ENCODE measurements at places on chromosomes 1 and 21.

DNA sequence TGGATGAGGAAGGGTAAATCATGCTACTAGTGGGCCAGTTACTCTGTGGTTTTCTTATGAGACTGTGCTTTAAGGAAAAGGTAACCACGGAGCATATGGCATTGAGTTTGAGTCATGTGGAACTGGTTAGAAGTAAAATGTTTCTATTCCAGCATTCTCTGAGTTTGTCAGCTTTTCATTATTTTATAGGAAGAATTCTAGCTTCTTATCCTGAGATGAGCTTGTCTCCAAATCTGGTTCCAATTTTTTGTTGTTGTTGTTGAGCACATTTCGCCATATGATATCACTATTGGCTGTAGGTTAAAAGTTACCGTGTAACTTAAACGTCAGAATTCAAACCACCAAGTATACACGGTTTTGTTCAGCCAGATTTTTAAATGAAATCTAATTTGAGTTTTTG is 69.9 kb downstream of the ATF6 start:
- DNase-seq, result no peak

GRCh38 chr1:228405979-228406228 is 731 bp downstream of the TRIM11 start:
- no peak for DNase-seq

- DNase-seq, result no peak
These were observed 5.5 kb upstream of the RNF223 start for GRCh38 chr1:1079408-1080121.

GRCh38 chr1:150544204-150544603 is 5.0 kb upstream of the ADAMTSL4 start:
- no peak for DNase-seq

DNA sequence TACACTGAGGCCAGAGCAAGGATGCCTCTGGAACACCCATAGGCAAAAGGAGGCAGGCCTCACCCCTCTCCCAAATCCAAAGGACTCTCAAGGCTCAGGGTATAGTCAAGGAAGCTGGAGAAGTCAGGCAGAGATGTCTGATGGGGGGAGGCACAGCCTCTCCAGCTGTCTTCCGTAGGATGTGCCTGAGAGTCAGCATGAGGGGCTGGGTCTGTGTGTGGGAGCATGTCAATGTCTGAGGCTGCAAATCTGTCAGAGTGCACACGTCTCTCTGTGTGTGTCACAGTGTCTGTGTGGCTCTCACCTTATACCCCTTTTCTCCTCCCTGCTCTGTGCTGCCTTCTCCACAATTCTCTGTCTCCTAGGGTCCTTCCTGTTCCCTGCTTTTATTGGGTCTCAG is 4.0 kb downstream of the HPCAL4 start:
- no peak for DNase-seq

DNA sequence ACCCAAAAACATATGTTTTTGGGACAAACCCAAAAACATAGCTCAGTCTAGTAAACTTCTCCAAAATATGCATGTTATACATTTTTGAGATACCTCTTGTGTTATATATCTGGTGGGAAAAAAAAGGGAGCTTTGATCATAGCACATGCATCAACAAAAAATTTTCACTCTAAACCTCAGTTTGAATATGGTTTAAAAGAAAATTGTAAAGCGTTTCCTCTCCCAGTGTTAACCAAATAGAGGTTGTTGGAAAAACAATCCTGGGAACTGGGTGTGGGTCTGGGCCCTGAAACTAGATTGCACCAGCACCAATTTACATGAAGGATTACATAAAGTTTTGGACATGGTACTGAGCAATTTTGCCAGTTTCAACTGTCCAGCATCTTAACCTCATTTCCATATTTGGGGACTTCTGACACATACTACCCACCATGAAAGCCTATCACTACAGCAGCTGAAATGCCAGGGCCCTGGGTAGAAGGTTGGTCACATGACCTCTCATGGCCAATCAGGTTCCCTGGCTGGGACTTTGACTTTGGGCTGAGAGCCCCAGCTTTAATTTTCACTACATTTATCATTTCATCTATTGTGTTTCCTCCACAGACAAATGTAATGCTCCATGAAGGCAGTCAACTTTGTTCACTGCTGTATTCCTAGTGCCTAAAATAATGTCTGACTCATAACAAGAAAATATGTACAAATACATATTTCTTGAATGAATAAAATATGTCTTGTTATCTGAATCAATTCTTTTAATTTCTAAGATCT is 150.7 kb downstream of the SETD4 start:
- DNase-seq, result no peak

- no peak for DNase-seq
These were observed 57.7 kb downstream of the UBE2T start for GRCh38 chr1:202283991-202284390.

- no peak for DNase-seq
These were observed 24.5 kb upstream of the TSPAN2 start for GRCh38 chr1:115113766-115114165.

- DNase-seq, result no peak
These were observed 47.3 kb downstream of the DISP3 start for GRCh38 chr1:11526071-11526895.

DNA sequence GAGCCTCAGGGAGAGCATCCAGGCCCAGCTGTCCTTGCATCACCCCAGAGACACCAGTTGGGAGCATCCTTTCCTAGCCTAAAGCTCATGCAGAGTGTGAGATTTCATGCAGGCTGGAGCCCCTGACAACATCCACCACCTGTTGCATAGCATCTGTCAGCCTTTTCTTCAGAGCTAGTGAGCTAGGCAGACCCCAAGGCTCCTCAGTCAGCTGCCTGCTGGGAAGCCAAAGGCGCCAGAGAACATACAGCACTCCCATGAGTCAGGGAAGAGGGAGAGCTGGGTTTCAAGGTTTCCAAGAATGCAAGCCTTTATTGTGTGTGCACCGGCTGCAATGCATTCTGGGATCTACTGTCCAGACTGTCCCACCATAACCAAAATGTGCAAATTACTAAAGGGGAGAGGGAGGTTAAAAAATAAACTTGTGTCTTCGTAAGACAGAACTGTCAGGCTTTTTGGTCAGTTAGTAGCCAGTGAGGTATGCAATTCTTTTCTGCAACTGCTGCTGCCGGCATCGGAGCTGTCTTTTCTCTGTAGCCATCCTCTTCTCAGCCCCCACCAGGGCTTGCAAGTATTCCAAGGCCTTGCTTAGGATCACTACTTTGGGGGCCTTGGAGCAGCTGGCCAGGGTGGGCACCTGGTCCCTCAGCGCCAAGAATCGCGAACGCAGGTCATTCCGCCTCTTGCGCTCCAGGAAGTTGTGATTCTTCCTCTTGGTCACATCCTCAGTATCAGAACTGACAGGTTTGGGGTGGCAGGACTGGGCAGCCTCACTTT is 4.6 kb downstream of the MYCL start:
- no peak for DNase-seq

GRCh38 chr1:115757326-115757725 is 11.2 kb downstream of the CASQ2 start:
- DNase-seq, result peak; percentile 26

GRCh38 chr1:34911465-34911864 is 18.0 kb downstream of the DLGAP3 start:
- DNase-seq, result no peak

GRCh38 chr1:57109883-57110282 is 144.1 kb upstream of the C8B start:
- no peak for DNase-seq

DNA sequence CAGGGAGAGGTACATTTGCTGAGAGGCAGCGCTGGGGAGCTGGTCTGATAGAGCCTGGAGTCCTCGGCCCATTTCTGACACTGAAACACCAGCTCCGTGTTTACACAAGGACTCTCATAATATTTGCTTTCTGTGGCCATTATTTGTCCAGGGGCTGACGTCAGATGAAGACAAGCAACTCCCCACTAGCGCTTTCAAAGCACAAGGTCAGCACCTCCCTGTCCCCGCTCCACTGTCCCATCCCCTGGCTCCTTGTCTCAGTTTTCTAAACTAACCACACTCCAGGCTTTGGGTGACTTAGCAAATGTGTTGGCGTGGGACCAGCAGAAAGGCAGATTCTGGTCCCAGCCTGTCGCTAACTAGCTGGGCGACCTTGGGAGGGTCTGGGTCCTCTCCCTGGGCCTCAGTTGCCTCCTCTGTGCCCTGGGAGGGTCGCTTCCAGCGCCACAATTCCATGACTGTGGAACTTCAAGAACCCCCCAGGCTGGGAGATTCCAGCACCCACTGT is 37.4 kb upstream of the ZBTB40 start:
- no peak for DNase-seq

- no peak for DNase-seq
These were observed 4.6 kb upstream of the TRNAU1AP start for GRCh38 chr1:28548318-28548717.

- peak; percentile 76 for DNase-seq
These were observed 9.2 kb downstream of the FCMR start for GRCh38 chr1:206912445-206913095.

DNA sequence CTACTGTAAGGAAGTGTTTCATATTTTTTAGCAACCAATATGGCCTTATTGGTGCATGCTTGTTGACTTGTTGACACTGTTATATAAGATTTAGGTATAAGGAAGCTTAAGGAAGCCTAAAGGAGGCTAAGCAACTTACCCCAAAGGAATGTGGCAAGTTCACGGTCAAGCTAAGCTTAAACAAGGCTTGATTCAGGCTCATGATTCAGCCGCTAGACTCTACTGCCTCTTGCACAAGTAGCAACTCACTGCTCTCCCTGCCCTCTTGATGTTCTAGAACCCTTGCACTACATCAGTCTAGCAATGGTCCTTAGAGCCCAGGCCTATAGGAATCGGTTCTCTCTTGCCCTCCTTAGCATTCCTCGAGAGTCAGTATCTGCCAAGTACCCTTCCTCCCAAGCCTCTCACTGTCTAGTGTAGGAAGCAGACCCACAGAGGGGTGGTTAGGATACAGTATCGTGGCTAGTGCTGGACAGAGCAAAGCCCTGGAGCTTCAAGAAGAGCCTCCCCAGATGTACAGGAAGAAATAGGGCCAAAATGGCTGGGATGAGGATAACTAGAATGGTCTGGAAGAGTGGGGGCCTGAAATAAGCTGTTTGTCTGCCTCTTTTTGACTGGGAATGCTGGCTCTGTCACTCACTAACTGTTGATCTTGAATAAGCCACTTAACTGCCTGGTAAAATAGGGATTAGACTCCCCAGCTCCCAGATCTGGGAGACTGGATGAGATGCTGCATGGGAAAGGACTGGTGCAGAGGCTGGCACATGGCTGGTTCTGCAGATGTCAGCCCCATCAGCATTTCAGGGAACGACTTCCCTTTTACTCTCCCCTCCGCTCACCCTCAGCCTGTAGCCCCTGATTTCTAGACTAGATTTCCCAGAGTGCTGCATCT is 122.2 kb downstream of the NAV1 start:
- no peak for DNase-seq

DNA sequence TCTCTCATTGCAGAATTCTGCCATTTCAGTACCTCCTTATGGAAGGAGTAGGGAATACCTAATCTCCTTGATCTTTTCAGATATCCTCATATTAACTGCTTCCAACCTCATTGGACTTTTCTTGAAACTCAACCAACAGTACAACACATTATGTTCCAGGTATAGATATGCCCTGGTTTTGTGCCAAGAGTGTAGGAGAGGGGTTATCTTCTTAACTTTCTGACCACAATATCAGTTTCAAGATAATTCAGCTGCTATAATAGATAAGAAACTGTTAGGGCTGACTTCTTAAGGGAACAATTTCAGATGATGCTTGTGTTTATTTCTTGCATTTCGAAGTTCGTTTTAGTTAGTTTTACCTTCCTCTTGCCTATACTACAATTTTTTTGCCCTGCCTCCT is 2.1 kb upstream of the LPGAT1 start:
- no peak for DNase-seq

All from heart right ventricle (tissue), 16 donors.